NCI-H460 (cell line): ENCODE measurements at places on chromosomes 12 and 14.
A peak's percentile ranks its signal among the peaks of the same experiment; 100 is the strongest.

DNA sequence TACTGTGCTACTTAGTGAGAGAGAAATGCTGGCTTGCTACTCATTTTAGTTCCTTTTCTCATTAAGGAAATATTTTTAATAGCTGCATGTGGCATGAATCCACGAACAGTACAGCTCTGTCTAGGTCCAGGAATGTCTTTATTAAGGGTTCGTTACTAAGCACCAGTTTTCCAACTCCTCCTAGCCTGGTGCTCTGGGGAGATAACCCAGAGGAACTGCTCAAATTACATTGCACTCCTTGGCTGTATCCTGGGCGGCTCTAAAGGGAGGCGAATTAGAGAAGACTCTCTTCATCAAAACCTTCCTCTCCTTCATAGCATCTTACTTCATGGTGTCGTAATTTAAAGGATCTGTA, 101.3 kb downstream of the PPM1A start:
- DNase-seq, result no peak

GRCh38 chr14:37147310-37147880, 25.0 kb downstream of the SLC25A21 start:
- DNase-seq, result no peak

DNA sequence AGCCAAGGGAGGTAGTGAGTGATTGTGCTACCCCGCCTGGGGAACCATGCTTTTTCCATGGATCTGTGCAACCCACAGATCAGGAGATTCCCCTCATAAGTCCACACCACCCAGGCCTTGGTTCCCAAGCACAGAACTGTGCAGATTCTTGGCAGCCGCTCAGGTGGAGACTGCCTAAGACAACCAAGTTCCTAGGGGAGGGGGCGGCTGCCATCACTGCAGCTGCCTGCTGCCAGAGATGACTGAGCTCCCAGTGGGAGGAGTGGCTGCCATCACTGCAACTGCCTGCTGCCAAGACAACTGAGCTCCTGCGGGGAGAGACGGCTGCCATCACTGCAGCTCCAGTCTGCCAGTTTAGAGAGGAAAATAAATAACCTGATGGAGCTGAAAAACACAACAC, 138.3 kb upstream of the GARIN2 start:
- no peak for DNase-seq

- peak; percentile 20 for DNase-seq
These were observed 310.1 kb downstream of the SYT1 start for GRCh38 chr12:79174626-79175025.

GRCh38 chr14:50303744-50304471, 8.1 kb downstream of the L2HGDH start:
- no peak for DNase-seq

DNA sequence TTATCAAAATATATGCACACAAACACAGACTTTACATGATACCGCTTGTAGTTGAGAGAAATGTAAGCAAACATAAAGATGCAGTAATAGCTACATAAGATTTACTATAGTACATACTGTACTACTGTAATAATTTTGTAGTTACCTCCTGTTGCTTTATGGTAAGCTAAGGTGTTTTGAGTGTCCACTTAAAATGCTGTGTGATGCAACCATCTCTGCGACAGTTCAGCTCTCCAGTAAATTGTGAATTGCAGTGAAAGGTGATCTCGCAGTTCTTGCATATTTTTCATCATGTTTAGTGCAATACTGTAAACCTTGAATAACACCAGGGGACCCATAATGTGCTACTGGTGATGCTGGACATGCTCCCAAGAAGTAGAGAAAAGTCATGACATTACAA, 21.6 kb downstream of the ZC3H14 start:
- DNase-seq, result no peak

DNA sequence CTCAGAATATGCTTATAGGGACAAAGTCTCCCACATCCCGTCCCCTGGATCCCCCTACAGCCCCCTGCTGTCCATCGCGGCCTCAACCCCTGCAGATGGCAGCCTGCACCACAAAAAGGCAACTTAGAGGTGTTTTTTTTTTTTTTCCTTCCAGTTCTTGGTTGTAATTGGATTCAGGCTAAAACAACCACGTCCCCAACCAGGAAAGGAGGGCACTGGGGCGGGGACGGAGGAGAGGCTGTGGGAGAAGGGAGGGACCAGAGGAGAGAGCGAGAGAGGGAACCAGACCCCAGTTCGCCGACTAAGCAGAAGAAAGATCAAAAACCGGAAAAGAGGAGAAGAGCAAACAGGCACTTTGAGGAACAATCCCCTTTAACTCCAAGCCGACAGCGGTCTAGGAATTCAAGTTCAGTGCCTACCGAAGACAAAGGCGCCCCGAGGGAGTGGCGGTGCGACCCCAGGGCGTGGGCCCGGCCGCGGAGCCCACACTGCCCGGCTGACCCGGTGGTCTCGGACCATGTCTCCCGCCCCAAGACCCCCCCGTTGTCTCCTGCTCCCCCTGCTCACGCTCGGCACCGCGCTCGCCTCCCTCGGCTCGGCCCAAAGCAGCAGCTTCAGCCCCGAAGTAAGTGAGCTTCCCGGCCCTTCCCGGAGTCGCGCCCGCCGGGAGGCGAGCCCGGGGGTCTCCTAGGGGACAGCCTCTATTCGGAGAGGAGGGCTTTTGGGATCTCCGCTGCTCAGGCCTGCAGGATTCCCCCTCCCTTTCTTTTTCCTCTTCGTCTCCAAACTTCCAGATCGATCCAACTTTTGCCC, at the start of gene MMP14:
MMP14 (plus strand) TSS at position 285 of the 813 bp plus-strand sequence; CDS start at position 518, 233 bp downstream.
- DNase-seq, result no peak

GRCh38 chr14:103330536-103330935, 3.5 kb upstream of the EIF5 start:
- no peak for DNase-seq

- no peak for DNase-seq
These were observed 192.8 kb downstream of the NTF3 start for GRCh38 chr12:5624486-5625272.

DNA sequence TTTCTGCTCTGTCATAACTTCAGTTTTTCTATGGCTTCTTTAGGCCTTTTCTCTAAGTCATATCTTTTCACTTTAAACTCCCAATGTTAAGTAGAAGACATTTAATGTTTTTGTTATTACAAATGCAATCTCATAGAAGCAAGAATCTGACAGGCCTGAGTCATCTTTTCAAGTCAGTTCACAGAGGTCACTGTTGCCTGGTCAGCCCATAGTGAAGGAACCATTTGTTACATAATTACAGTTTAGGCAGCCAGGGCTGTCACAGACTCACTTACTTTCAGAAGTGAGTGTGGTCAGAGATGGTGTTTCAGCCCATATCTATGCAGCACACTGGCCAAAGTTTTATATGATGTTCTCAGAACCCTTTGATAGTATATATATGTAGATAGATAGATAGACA, 46.5 kb downstream of the CCER1 start:
- DNase-seq, result no peak

- no peak for DNase-seq
These were observed 64.9 kb upstream of the DAAM1 start for GRCh38 chr14:59123531-59123930.

DNA sequence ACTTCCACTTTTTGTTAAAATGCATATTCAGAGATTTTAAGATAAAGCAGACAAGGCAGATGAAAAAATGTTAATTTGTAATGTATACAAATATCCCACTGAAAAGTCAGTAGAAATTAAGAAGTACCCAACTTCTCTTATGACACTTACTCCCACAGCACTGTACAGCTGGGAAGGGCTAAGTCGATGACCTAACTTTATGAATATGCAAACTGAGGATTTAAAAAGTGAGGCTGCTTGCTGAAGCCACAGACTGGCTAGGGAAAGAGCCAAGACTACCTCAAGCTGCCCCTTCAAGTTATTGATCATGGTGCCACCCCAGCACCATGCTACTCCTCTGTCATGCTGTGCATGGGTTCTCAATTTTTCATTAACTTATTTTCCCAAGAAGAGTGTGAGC, 17.0 kb downstream of the PPM1H start:
- DNase-seq, result no peak

DNA sequence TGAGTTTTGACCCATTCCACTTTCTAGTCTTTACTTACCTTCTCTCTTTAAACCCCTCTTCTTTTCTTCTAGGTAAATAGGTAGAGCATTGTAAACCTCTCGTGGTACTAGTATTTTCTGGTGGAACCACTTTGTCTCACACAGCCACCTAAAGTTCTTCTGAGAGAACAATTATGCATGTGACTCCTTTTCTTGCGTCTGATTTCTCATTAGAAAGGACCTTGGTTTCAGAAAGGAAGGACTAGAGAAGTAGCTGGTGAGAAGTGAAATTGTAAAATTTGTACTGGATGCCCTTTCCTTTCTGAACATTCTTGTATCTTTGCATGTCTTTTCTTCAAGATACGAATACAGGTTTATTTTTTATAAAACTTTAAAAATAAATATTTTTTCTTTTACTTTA, 99.0 kb downstream of the NUBPL start:
- no peak for DNase-seq

DNA sequence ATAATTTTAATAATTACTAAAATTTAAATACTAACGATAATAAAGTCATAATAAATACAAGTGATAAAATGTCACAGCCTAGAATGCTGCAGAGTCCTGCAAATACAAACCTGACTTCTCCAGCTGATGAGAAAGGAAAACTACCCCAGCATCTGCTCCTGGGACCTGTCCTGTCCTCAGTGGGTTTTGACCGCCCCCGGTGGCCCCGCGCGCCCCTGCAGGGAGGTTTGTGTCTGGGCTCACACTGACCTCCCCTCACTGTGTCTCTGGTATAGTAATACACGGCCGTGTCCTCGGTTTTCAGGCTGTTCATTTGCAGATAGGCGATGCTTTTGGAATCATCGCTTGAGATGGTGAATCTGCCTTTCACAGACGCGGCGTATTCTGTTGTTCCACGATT, 1139.4 kb downstream of the TMEM121 start:
- no peak for DNase-seq

GRCh38 chr12:19277711-19278110, 148.2 kb downstream of the PLEKHA5 start:
- no peak for DNase-seq

GRCh38 chr12:9248435-9248834, 40.2 kb upstream of the PZP start:
- DNase-seq, result no peak

DNA sequence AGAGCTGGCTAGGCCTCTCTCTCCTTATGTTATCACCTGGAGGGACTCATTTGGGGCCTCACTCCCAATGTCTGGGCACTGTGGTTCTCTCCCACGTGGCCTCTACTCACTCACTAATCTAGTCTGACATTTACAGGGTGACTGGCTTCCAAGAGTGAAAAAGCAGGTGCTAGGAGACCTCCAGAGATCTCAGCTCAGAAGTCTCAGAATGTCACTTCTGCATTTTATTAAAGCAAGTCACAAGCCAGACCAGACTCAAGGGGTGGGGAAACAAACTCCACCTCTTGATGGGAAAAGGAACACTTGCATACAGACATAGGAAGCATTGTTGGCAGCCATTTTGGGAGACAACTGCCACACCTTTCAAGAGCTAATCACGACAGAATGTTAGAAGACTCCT, 175.9 kb downstream of the MON2 start:
- no peak for DNase-seq

DNA sequence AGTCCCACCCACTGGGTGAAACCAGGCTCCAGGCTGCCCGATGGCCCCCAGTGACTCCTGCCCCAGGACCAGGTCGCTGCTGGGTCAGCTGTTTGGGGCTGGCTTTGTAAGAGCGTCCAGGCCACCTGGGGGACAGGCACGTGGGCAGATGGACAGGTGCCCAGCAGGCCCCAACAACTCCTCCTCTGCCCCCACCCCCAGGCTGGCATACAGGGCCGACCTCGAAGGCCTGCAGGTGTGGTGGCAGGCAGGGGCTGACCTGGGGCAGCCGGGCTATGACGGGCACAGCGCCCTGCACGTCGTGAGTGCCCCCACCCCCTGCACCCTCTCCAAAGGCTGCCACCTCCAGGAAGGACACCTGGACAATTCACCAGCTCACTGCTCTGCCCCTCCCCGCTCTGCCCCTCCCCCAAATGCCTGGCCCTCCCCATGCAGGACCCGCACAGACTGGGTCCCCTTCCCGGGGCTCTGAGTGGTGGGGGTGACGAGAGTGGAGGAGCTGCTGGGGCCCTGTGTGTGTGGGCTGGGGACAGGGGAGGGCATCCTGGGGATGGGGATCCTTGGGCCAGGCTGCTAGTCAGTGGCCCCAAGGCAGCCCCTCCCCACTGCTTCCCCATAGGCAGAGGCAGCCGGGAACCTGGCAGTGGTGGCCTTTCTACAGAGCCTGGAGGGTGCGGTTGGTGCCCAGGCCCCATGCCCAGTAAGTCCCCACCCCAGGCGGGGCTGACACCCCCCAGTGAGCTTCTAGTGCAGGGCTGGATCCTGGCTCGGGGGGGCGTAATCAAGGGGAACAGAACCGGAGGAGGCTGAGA, 26.0 kb downstream of the ASPG start:
- DNase-seq, result no peak

DNA sequence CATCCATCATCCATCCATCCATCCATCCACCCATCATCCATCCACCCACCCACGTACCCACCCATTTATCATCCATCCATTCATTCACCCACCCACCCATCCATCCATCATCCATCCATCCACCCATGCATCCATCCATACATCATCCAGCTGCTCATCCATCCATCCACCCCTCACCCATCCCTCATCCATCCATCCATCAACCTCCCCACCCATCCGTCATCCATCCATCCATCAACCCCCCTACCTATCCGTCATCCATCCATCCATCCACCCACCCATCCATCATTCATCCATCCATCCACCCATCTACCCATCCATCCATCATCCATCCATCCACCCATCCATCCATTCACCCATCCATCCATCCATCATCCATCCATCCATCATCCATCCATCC, 306.2 kb upstream of the SFSWAP start:
- DNase-seq, result no peak

GRCh38 chr12:114701104-114701414, 17.1 kb upstream of the TBX3 start:
- no peak for DNase-seq

GRCh38 chr12:82300611-82301010, 57.6 kb downstream of the CCDC59 start:
- DNase-seq, result no peak

GRCh38 chr14:78345131-78345744, 175.1 kb downstream of the NRXN3 start:
- DNase-seq, result no peak

- no peak for DNase-seq
These were observed 50.9 kb upstream of the PPFIA2 start for GRCh38 chr12:81809829-81810595.

- DNase-seq, result no peak
These were observed 75.3 kb downstream of the AACS start for GRCh38 chr12:125140279-125141209.

- no peak for DNase-seq
These were observed 42.8 kb downstream of the BCAT1 start for GRCh38 chr12:24906141-24906540.

GRCh38 chr12:94032368-94032767, 116.0 kb upstream of the PLXNC1 start:
- no peak for DNase-seq

GRCh38 chr12:48075832-48076231, 30.0 kb downstream of the SENP1 start:
- no peak for DNase-seq

- no peak for DNase-seq
These were observed 32.7 kb downstream of the FOS start for GRCh38 chr14:75311356-75311755.

GRCh38 chr12:76346236-76346635, 2.0 kb downstream of the BBS10 start:
- no peak for DNase-seq
